GM23248 (cell line): ENCODE measurements at places on chromosomes 3 and 15. TPM values are rescaled to one million over a fixed set of nuclear protein-coding genes. Genes with fewer than 3 reads are reported as not detected.

DNA sequence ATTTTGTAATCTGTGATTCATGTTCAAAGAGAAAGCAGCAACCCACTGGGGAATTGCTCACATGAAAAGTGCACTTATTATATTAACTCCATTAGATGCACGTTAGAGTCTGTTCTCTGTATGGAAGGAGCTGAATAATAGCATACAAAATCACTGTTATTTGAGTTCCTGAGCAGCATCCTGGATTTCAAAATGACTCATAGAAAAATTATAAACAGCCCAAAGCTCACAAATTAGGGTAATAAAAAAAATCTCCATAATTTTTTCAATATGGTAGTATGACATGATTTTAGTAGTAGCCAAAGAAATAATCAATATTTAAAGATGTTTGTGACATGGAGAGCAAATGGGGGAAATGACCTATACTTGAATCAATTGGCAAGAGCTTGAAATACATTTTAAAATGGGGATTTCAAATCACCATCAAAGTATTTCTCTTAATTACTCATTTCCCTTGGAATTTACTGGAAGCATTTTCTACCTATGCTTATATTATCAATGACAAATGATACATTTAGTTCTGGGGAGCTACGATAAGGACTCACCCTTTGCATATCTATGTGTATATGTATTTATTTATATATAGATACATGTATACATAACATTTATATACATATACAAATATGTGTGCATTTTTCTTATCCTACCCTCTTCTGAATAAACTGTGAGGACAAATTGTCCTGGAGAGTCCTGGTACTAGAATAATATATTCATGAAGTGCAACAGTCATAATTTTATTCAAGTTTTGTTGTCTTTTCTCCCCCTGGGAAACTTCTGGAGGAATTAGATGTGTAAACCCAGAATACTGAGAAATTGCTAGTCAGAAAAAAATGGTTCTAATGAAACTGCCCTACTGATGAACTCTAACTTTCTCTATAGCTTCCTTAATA lies 116.3 kb downstream of the RPL22L1 start:
- DNase-seq, result peak; percentile 69

Gene GAP43
- total RNA-seq, result 0.54 and 0.63 TPM in 2 replicates

GRCh38 chr3:70518356-70518755 lies 205.9 kb upstream of the MDFIC2 start:
- no peak for DNase-seq

Gene PLSCR4
- total RNA-seq, result 51.2 and 63.4 TPM in 2 replicates
